ENCODE measurements at places on chromosomes 16 and 17.

DNA sequence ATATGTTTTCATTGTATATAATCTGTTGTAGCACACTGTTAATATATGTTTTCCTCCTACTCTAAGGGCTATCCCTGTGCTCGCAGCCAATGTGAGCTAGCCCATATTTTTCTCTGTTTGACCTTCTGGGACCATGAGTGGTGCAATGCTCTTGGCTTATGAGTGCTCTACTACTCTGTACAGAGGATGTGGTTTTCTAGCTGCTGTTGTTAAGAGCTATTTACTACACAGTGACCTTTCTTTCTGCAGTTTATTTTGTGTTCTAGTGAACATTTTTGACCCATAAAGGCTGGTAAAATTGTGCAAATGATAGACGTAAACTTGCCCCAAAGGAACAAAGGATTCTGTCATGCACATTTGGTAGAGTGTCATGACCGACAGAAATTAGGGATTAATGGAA is 84.1 kb upstream of the CPHXL start:
- no peak for DNase-seq

- no peak for DNase-seq
These were observed 135.0 kb downstream of the GSG1L start for GRCh38 chr16:27928542-27928941.

DNA sequence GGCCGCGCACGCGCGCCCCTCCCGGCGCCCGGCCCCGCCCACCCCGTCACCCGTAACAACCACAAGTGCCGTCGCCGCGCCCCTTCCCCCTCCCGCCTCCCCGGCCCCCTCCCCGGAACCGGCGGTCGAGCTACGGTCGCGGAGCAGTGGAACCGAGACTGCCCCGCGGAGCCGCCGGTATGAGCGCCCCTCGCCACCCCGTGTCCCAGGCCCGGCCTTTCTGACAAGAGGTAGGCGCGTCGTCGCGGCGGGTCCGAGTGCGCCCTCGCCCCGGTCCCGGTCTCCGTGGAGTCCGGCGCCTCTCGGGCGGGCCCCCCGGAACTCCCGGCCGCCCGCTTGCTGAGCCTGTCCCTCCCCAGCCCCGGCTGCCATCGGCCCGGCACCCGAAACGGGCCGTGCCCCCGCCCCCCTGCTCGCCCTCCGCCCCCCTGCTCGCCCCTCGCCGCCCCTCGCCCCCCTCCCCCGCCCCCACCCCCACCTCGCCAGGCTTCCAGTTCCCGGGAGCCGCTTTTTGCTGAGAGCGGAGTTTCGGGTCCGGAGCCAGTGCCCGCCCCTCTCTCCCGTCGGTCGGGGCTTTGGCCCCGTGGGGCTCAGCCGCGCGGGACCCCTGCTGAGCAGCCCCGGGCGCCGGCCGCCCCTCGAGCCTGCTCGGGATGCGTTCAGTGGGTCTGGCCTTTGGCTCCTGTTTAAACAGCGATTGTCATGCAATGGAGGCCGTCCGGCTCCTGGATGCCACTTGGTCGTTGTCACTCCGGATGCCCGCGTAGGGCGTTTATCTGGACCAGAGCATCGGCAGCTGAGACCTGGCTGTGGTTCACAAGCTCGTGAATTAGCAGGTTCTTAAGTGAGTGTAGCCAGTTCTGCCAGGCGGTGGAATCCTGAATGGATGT is at the start of gene SEC14L1:
Gene SEC14L1 (plus strand): TSS at position 92 of the 890 bp plus-strand sequence. CDS start 2,628 bp downstream, outside the sequence.
- DNase-seq: peak; percentile 47

- no peak for DNase-seq
These were observed 10.7 kb upstream of the SEZ6 start for GRCh38 chr17:29016345-29017210.

GRCh38 chr16:71350821-71351557 is 7.5 kb upstream of the CALB2 start:
- no peak for DNase-seq

DNA sequence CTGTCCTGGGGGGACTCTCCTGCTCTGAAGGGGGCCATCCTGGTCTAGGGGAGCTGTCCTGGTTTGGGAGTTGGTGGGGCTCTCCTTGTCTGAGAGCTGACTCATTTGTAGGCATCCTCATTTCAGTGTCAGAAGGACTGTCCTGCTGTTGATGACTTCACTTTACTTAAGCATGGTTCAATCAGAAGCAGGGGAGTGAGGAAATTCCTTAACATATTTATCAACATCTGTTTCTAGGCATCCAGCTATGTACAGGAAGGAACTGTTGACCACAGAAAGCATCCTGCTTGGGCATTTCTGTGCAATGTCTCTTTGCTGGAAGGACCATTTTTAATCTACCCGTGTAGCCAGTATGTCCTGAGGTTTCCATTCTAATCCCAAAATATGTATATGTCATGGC is 502.7 kb upstream of the HSBP1 start:
- no peak for DNase-seq

- DNase-seq: no peak
These were observed 47.6 kb downstream of the MED13 start for GRCh38 chr17:62017496-62017895.

- no peak for DNase-seq
These were observed 22.6 kb downstream of the CNTNAP1 start for GRCh38 chr17:42704837-42705494.

DNA sequence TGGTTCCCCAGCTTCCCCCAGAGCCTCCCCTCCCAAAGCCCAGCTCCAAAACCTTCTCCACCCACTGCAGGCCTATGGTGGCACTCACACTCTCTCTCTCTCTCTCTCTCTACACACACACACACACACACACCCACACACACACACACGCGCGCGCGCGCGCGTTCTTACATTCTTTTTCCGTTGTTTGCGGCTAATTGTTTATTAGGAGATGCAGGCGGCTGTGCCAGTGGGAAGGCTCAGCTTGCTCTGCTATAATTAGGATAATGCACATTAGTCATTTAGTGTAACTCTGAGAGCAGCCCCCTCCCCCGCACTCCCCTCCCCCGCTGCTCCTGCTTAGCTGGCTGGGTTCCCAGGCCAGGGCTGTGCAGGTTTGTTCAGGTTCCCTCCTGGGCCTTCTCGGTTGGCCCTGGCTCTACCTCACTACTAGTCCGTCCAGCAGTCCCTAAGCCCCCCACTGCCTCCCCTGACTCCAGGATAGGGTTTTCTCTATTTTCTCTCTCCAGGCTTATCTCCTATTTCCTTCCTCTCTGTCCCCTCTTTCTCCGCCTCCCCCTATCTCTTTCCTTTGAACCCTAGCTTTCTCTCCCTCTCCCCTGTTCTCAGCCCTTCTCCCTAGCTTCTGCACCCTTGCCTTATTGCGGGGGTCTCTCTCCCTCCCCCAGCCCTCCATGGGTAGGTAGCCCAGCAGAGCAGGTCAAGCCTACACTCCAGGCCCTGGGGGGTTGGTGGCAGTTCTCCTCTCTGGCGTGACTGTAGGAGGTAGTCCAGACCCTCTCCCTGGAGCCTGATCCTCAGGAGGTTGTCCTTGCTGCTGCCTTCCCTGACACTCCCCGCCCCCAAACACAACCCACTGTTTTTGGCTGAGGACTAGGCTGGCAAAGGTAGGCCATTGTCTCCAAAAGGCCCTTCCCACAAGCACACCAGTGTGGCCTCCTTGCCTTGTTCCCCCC is 34.0 kb downstream of the TMEM132E start:
- no peak for DNase-seq

GRCh38 chr16:30041841-30042240 is 10.8 kb upstream of the TLCD3B start:
- DNase-seq: no peak

DNA sequence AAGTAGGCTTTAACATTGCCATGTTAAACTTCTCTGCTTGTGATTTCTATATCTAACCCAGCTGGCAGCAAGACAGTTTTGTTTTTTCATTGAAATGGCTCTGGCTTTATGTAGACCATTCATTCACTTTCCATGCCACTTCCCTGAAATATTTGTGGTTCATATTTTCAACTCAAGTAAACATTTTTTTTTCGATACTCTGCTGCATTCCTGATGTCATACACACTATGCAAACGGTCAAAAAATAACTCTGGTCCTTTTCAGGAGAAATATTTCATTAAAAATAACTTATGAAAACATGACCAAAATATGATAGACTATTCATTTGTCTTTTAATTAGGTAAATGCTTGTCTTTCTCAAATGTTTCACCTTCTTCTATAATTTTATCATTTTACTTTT is 116.3 kb downstream of the USP22 start:
- DNase-seq: no peak

GRCh38 chr17:60819447-60820130 is 141.9 kb downstream of the BCAS3 start:
- no peak for DNase-seq

- no peak for DNase-seq
These were observed 383.6 kb downstream of the KCNJ2 start for GRCh38 chr17:70552982-70553334.

DNA sequence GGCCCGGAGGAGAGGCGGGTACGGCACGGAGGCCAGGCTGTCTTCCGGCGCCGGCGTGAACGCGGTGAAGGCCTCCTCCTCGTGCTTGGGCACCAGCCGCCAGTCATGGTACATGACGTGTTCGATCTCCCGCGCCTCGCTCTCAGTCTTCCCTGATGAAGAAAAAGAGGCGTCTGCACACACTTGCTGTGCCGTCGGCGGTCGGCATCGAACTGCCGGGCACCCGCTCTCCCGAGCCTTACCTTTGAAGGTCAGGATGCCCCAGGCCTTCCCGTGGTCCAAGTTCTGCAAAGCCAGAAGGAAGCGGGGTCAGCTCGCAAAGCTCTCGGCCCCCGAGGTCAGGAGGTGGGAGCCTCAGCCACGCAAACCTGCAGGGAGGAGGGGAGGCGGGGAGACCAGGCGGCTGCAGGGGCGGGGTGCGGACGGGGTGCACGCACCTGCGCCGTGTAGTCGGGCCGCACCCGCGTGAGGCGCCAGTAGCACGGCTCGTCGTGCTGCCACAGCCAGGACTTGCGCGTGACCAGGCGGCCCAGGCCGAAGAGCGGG is at the start of gene EME2:
Gene EME2 (plus strand): TSS at position 449 of the 546 bp plus-strand sequence. CDS start 418 bp downstream, outside the sequence.
- DNase-seq: no peak

DNA sequence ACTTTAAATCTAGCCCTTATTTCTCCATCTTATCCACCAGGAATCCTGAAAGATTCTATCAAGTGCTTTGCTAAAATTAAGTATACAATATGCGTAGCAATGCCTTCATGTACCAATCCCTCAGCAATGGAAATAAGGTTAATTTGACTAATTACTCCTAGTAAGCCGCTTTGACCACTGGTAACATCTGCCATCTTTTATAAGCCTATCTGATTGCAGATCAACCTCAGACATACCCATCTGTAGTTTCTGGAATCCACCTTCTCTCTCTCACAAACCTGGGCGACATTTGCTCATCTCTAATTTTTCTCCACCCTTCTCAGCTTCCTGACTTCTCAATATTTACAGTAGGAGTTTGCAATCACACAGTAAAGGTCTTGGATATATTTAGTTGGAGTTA is 138.8 kb upstream of the CRHR1 start:
- no peak for DNase-seq

GRCh38 chr17:8718001-8718563 is 26.6 kb downstream of the CCDC42 start:
- no peak for DNase-seq

DNA sequence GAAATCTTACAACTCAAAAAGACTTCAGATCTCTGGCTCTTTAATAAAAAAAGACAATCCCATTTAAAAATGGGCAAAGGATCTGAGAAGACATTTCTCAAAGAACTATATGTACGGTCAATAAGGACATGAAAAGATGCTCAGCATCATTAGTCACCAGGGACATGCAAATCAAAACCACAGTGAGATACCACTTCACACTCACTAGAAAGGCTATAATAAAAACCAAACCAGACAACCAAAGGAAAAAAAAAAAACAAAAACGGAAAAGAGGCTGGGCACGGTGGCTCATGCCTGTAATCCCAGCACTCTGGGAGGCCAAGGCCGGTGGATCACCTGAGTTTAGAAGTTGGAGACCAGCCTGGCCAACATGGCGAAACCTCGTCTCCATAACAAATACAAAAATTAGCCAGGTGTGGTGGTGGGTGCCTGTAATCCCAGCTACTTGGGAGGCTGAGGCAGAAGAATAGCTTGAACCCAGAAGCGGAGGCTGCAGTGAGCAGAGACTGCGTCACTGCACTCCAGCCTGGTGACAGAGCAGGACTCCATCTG is 1.7 kb upstream of the NPIPB7 start:
- DNase-seq: no peak

DNA sequence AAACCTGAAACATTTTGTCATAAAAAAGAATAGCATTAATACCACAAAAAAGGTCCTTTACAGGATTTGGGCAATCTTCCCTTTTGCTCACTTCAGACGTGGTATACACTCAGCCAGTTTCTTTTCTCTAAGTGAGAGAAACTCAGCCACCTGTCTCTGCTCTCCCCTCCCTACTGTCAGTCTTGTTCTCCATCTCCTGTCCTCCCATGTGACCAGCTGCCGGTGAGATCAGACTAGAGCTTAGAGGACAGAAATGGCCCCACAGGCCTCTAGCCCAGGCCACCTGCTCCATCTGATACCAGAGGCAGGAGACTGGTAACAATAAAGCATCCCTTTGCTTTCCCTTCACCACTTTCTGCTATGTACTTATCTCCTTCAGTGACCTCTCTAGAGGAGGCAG is 34.9 kb downstream of the CMC2 start:
- no peak for DNase-seq

- DNase-seq: no peak
These were observed 60.5 kb downstream of the SLC5A11 start for GRCh38 chr16:24906199-24906808.

DNA sequence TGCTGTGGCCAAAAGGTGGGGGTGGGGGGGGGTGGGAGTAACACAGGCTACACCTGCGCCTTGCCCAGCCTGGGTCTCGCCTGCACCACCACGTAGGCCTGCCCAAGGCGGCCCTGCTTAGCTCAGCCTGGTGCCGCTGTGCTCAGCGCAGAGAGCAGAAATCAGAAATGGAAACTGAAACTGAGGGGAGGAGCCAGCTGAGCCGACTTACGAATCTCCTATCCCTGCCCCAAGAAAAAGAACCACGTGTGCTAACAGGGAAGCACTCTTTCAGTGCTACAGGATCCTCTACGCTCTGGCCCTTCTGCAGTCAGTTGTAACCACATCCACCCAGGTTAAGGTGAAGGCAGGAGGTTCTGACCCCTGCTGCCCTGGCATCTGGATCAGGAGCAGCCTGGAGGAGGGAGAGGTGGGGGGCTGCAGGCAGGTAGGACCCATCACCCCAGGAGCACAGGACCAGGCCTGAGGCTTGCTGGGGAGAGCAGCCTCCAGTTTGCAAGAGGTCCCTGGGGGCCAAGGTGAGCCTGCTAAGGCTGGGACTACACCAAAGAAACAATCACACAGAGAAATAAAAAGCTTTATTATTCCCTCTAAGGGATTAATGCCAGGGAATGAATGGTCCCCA is at the start of gene DHX58:
Gene DHX58 (minus strand): TSS at position 163 of the 625 bp plus-strand sequence. CDS start 822 bp downstream, outside the sequence.
- no peak for DNase-seq

- DNase-seq: no peak
These were observed 82.7 kb upstream of the CREBBP start for GRCh38 chr16:3963203-3963602.

GRCh38 chr17:37792787-37793186 is 47.9 kb upstream of the HNF1B start:
- no peak for DNase-seq

- DNase-seq: no peak
These were observed 190.2 kb downstream of the PRKCA start for GRCh38 chr17:66492561-66493005.

- DNase-seq: no peak
These were observed 34.8 kb downstream of the SOST start for GRCh38 chr17:43723697-43724359.

- DNase-seq: no peak
These were observed 2.7 kb downstream of the KRT35 start for GRCh38 chr17:41478237-41478636.

GRCh38 chr17:4586043-4586442 is 1.7 kb downstream of the SMTNL2 start:
- DNase-seq: no peak

- no peak for DNase-seq
These were observed 15.9 kb upstream of the CLEC18C start for GRCh38 chr16:70157477-70158260.

- DNase-seq: no peak
These were observed 6.7 kb downstream of the FAM117A start for GRCh38 chr17:49757151-49757777.

Measured in endothelial cell (in vitro differentiated cells).